ENCODE measurements at places on chromosomes 1 and 21. TPM values are rescaled to one million over a fixed set of nuclear protein-coding genes. Genes with fewer than 3 reads are reported as not detected.

ST6GALNAC5 gene
- polyA plus RNA-seq, result not detected

CFAP45 gene
- 0.17 TPM for polyA plus RNA-seq

RNU1-2 gene
- not detected for polyA plus RNA-seq

UBXN10 gene
- not detected for polyA plus RNA-seq

PAQR6 gene
- polyA plus RNA-seq, result 0.22 TPM

EEIG2 gene
- polyA plus RNA-seq, result 0.76 TPM

DNA sequence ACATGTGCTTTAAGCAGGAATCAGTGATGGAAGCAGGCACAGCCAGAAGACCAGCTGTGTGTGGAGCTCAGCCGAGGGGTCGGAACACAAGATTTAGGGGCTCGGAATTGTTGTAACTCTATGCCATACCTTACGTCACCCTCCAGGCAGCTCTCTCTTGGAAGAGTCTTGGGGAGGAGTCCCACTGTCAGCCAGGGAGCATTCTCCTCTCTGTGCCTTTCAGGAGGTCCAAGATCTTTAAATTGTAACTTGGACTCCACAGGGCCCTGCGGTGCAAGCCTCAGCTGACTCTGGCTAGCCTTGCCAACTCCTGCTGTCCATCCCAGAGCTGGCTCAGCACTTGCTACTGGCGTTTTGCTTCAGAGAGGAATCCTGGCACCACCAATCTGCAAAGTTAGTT is 26.4 kb upstream of the ROR1 start:
- no peak for DNase-seq

DNA sequence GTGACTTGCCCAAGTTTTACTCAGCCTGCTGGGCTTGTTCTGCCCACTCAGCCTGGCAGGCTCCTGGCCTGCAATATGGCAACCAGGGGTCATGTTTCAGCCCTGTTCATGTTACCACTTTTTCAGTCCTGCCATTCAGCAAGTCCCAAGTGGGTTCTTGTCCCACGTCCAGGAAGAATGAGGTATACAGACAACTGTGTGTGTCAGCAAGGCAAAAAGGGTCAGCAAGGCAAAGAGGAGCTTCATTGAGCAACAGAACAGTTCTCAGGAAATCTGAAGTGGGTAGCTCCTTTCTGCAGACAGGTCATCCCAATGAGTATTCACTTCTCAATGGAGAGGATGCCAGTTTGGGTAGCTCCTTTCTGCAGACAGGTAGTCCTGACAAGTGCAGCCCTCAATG is 1233.3 kb upstream of the B3GALT2 start:
- no peak for DNase-seq

GRCh38 chr1:80214888-80215540 is 1208.5 kb upstream of the ADGRL4 start:
- DNase-seq, result no peak

GRCh38 chr1:1213345-1214265 is at the start of gene TNFRSF4:
TNFRSF4 (minus strand) TSS chr1:1214153; CDS start chr1:1214127, 26 bp downstream.
- DNase-seq, result no peak

DNA sequence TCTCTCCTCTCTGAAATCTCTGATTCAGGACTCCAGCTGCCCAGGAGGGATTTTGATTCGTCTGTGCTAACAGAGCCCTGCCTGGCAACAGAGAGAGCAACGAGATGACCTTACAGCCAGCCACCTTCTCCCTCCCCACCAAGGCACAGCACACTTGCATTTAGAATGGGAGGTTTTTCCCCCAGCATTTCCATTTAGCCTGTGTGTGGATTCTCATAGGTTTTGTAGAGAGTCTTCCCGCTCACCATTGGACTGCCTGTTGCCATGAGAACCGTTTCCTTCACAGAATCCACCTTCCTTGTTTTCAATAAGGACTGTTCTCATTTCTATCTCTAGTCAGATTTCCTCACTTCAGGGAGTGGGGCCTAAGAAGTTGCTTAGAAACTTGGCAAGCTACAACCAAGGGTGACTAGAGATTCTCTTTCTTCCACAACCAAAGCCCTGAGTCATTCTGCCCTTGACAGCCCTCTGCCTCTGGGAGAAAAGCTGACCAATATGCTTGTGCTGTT is 5.8 kb upstream of the IKBKE start:
- no peak for DNase-seq

- no peak for DNase-seq
Measured at GRCh38 chr1:116415699-116416533, 42.9 kb downstream of the ATP1A1 start.

- DNase-seq, result no peak
Measured at GRCh38 chr1:109598655-109599054, 20.8 kb downstream of the GNAT2 start.

Measured in naive thymus-derived CD4-positive, alpha-beta T cell (primary cell).